ENCODE measurements at places on chromosomes 2 and 18. TPM values are rescaled to one million over a fixed set of nuclear protein-coding genes. Genes with fewer than 3 reads are reported as not detected.

GRCh38 chr2:203973000-203973399 is 36.4 kb downstream of the ICOS start:
- H3K4me3 ChIP-seq: no peak overlapping the region
- H3K27ac ChIP-seq: no peak overlapping the region
- no peaks in the 10 kb centered on the region for H3K36me3 ChIP-seq
- no peaks in the 10 kb centered on the region for H3K4me1 ChIP-seq
- DNase-seq: no peak

GRCh38 chr18:11809895-11810294 is 41.3 kb upstream of the CHMP1B start:
- no peak for DNase-seq
- H3K27ac ChIP-seq: no peak overlapping the region
- H3K4me3 ChIP-seq: no peak overlapping the region
- peaks cover 5% of the 10 kb centered on the region for H3K4me1 ChIP-seq
- no peaks in the 10 kb centered on the region for H3K36me3 ChIP-seq

- H3K4me1 ChIP-seq: no peaks in the 10 kb centered on the region
- DNase-seq: no peak
- H3K27ac ChIP-seq: no peak overlapping the region
These were observed 602.2 kb downstream of the GALR1 start for GRCh38 chr18:77851802-77852201.

GRCh38 chr2:109144271-109144670 is 15.3 kb downstream of the SH3RF3 start:
- H3K27me3 ChIP-seq: peaks cover 36% of the 10 kb centered on the region
- no peak for DNase-seq
- no peaks in the 10 kb centered on the region for H3K4me1 ChIP-seq
- no peak overlapping the region for H3K27ac ChIP-seq

STPG4 gene
- not detected for total RNA-seq

CFC1 gene
- not detected for total RNA-seq

UPP2 gene
- total RNA-seq: not detected

All from mesothelial cell of epicardium (in vitro differentiated cells).